Activated CD8-positive, alpha-beta memory T cell treated with anti-CD3 and anti-CD28 coated beads for 1 hour (primary cell): ENCODE measurements at places on chromosomes 5 and 9.

GRCh38 chr9:135502873-135503321 is 2.4 kb downstream of the MRPS2 start:
- DNase-seq = no peak

GRCh38 chr9:113289091-113289490 is 13.6 kb downstream of the PRPF4 start:
- DNase-seq = no peak

GRCh38 chr5:107359916-107360234 is 310.9 kb downstream of the EFNA5 start:
- DNase-seq = no peak

DNA sequence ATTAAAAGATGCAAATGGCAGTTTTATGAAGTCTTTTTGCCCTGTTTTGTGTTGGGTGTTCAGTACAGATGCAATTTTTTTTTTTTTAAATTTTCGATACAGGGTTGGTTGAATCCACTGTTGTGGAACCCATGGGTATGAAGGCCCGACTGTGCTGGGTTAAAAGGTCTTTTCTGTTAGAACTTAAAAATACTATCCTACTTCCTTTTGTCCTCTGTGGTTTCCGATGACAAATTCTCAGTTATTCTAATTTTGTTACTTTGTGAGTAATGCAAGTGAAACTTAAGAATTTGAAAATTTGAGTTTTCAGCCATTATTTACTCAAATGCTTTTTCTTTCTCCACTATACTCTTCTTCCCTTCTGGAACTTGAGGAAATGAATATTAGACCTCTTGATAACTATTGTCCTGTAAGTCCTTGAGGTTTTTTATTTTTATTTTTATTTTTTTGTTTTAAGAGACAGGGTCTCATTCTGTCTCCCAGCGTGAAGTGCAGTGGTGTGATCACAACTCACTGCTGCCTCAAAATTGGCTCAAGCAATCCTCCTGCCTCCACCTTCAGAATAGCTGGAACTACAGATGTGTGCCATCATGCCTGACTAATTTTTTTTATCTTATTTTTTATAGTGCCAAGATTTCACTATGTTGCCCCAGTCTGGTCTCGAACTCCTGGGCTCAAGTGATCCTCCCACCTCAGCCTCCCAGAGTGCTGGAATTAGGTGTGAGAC is 67.5 kb downstream of the ZCCHC7 start:
- DNase-seq = no peak

GRCh38 chr5:170388818-170389549 is at the start of gene KCNMB1:
KCNMB1 (minus strand) TSS chr5:170389367; CDS start chr5:170385447, 3,920 bp downstream.
- DNase-seq = no peak

DNA sequence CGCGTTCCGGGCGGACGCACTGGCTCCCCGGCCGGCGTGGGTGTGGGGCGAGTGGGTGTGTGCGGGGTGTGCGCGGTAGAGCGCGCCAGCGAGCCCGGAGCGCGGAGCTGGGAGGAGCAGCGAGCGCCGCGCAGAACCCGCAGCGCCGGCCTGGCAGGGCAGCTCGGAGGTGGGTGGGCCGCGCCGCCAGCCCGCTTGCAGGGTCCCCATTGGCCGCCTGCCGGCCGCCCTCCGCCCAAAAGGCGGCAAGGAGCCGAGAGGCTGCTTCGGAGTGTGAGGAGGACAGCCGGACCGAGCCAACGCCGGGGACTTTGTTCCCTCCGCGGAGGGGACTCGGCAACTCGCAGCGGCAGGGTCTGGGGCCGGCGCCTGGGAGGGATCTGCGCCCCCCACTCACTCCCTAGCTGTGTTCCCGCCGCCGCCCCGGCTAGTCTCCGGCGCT is at the start of gene DAPK1:
Gene DAPK1 (plus strand): TSS at position 264 of the 442 bp plus-strand sequence. CDS start 1,211 bp downstream, outside the sequence.
- DNase-seq = no peak

DNA sequence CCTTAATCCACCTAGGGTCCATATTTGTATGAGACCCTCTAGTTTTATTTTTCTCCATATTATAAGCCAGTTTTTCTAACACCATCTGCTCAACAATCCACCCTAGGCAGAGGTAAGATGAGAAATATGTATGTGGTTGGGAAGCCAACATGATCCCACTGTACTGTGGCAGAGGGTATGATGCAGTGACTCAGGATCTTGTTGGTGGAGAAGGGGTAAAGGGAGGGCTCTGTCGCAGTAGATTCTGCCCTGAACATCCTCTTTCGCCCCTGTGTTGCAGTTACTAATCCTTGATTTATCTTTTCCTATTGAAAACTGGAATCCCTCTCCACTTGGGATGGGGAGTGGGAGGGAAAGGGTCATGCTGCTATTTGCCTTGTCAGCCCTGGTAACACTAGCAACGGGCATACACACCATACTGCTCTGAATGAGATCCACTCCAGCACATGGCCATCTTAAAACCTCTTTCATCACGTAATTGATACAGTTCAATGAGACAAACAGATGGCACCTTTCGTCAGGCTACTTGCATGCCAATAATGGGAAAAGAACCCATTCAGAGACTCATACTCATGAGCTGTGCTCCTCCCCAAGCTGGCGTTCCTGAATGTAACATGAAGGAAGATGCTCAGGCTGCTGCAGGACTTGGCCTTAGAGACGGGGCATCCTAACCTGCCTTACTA is 63.0 kb downstream of the ADAMTS12 start:
- no peak for DNase-seq

- DNase-seq = no peak
These were observed 3.2 kb downstream of the SURF2 start for GRCh38 chr9:133359399-133360175.

GRCh38 chr5:146475906-146476305 is 28.8 kb downstream of the TCERG1 start:
- DNase-seq = no peak

- no peak for DNase-seq
These were observed 70.6 kb downstream of the MAST4 start for GRCh38 chr5:66666778-66667177.

DNA sequence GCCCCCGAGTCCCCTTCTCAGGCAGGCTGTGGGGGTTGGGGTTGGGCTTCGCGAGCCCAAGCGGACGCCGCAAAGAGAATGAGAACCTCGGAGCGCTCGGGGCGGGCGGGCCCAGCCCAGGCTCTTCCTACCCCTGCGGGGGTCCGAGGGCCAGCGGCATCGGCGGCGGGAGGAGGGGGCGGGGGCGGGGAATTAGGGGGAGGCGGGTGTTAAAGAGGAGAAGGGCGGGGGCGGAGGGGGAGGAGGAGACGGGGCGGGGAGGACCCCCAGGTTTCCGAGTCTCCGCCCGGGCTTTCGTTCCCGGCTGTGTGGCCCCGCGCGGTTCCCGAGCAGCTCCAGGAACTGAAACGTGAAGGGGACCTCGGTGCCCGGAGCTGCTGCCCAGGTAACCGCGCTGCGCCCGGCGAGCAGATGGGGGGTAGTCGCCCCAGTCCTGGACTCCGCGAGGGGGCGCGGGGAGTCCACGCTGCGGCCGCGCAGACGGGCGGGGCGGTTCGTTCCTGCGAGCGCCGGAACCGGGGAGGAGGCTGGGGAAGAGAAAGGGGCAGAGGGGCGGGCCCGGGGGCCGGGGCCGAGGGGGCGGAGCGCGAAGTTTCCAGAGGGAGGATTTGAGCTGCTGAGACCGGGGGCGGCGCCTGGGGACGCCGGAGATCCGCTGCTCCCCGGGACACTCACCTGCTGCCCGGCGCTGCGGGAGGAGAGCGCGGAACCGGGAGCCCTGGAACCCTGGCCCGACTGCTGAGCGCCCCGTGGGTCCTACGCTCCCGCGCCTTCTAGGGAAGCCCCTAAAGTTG is 38.4 kb upstream of the PLEKHG4B start:
- DNase-seq = no peak

- no peak for DNase-seq
These were observed 1.1 kb upstream of the ARHGEF28 start for GRCh38 chr5:73624888-73625287.

DNA sequence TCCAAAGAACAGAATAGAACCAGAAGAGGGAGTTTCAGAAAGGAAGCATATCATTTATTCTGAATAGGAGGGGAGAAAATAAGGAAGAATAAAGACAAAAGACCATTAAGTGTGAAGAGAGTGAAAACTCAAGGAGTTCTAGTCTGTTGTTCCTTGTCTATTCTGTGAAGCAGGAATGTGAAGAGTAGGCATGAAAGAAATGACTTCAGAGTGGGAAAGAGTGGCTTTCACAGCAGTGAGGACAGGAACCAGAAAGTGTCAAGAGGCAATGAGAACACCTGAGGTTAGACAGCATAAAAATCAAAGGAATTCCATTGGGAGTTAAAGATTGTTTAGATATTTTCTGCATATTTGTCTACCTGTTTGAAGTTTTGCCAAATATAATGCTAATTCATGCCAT is 768.8 kb upstream of the GRAMD2B start:
- no peak for DNase-seq

- no peak for DNase-seq
These were observed 199.8 kb downstream of the ZNF608 start for GRCh38 chr5:124546643-124547042.

- no peak for DNase-seq
These were observed 673 bp downstream of the CDC25C start for GRCh38 chr5:138330813-138331448.

DNA sequence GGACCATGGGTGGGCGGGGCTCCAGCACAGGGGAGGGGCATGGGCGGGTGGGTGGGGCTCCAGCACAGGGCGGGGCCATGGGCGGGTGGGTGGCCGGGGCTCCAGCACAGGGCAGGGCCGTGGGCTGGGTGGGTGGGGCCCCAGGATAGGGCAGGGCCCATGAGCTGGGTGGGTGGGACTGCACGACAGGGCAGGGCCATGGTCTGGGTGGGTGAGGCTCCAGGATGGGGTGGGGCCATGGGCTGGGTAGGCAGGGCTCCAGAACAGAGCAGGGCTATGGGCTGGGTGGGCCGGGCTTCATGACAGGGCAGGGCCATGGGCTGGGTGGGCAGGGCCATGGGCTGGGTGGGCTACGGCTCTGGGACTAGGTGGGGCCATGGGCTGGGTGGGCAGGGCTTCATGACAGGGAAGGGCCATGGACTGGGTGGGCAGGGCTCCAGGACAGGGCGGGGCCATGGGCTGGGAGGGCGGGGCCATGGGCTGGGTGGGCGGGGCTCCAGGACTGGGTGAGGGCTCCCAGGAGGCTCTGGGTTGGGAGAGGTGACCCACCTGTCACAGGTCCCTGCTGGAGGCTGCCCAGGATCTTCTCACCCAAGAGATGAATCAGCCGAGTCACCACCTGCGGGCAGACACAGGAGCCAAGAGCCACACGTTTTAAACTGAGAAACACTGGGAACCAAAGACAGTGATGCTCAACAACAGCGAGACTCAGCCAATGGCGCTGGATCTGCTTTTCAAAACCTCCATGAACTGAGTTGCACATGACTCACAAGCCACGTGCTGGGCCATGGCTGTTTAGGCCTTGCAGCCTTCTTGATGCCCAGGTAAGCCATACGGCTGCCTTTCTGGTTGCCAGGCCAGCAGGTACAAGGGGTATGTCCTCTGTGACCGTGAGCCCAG is 33.6 kb upstream of the NSMF start:
- DNase-seq = no peak

DNA sequence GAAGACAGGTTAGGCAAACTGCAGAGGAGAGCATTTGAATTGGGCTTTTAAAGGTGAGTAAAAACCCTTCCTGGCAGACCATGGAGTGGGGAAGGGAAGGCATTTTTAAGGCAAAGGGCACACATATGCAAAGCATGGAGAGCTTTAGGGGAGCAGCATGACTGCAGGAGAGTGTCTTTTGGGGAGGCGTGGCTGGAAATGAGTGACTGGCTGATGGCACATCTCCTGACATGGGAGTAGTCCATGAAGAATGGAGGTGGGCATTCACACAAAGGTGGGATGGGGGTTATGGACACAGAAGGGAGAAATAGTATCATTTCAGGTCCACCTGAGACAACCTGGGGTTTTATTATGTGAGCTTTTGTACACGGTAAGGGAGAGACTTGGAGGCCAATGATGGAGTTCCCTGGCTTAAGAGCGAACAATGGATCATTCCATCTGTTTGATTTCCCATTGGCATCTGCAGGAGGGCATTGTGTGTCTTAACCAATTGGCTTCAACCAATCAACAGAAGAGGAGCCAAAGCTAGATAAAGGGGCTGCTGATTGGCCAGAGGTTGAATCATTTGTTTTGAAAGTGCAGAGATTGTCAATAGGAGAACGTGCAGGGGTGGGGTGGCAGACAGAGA is 2.1 kb downstream of the NSG2 start:
- no peak for DNase-seq

- peak; percentile 75 for DNase-seq
These were observed 255.2 kb downstream of the DOCK8 start for GRCh38 chr9:469672-470551.

GRCh38 chr5:159113405-159113804 is 13.7 kb upstream of the EBF1 start:
- DNase-seq = no peak

DNA sequence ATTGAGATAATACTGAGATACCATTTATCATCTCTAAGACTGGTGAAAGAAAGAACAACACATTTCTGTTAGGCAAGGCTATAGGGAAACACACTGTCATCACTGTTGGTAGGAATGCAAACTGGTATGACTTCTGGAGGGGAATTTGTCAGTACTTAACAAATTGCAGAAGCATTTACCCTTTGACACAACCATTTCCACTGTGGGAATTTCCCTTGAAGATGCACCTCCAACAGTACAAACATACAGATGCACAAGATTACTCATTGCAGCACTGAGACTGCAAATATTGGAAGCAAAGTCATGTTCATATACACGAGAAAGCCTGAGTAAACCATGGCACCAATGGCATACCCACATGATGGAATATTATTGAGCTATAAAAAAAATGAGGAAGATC is 17.6 kb downstream of the GM2A start:
- DNase-seq = no peak

GRCh38 chr5:32585122-32585445 is 273 bp upstream of the SUB1 start:
- no peak for DNase-seq

DNA sequence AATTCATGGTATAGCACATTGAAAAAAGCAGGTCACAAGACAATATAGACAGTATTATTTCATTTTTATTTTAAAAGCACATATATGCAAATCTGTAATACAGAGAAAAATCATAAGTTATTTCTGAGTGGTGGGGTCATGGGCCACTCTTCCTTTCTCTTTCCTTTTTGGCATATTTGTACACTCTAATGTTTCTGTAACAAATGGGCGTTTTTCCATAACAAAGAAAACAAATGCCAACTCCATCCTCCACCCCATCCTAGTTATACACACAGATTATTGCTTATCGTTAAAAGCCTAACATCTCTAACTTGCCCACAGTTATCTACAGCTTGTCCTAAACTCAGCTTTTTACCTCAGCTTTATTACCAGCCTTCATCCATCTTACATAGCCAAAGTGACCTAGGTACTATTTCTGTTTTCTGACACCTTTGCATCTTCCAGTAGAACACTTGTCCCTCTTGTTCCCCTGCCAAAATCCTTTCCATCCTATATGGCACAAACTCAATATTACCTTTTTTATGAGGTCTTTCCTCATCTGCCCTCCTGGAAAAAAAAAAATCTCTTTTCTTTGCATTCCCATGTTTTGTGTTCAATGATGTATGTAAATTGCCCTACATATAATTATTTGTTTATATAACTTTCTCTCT is 4.1 kb downstream of the KIAA0825 start:
- no peak for DNase-seq

GRCh38 chr9:93623753-93624152 is 47.4 kb downstream of the PHF2 start:
- no peak for DNase-seq

GRCh38 chr5:27472000-27472763 is 433.8 kb upstream of the CDH9 start:
- no peak for DNase-seq
